ENCODE measurements at places on chromosomes 2 and 18.

GRCh38 chr2:173087214-173087581, 11.6 kb downstream of the MAP3K20 start:
- no peak for DNase-seq

DNA sequence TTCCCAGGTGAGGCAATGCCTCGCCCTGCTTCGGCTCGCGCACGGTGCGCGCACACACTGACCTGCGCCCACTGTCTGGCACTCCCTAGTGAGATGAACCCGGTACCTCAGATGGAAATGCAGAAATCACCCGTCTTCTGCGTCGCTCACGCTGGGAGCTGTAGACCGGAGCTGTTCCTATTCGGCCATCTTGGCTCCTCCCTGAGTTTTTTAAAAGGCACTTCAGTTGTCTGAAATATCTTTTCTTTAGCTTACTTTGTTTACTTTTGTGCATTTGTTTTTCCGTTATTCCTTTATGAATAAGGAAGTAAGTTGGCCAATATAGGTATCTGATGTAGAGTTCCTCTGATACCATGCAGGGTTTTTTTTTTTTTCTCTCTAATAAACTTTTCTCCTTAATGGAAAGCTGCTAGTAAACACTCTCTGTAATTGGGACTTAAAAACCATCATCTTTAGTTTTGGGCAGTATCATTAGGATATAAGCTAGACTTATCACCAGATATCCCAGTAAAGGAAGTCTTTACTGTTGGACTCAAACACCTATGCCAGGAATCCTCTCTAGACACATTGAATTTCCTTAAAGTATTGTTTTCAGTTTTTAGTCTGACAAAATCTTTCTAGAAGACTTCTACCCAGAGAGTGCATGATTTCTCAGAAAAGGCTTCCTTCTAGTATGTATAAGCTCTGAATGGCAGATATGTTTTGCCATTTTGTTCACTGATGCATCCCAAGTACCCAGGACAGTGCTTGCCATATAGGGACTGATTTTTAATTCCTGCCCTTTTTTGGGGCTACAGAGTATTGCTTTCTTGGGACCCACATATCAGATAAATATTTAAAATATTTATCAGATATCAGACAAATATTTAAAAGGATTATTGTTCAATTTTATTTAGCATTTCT, 35.8 kb upstream of the DYSF start:
- no peak for DNase-seq

GRCh38 chr2:20507166-20507692, 60.4 kb downstream of the RHOB start:
- DNase-seq, result no peak

GRCh38 chr2:202750763-202751427, 116.1 kb downstream of the FAM117B start:
- DNase-seq, result no peak

DNA sequence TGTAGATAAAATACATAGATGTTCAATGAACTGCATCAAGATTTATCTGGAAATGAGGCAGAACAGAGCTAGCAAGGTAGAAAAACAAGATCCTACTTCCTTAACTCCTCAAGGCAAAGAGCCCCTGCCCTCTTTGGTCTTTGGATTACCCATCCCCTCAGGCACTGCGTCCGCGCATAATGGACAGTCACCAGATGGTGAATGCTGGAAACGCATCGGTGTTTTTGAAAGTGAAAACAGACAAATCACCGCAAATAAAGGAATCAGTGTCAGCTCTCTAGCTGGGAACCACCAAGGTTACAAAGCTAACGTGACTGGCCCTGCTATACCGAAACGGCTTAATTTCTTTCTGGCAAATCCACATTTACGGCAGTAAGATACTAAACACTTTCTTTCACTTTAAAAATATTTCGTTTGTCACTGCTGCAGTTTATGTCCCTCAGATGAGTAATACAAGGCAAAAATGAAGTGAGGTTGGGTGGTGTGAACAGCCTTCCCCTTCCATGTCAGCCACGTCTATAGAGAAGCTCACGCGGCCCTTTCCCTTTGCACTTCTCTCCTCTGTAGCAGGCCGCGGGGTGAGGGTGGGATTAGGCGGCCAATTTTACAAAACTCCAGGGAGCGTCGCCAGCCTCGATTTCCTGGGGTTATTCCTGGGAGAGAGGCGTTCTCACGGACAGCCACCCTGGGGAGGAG, 627 bp upstream of the GALR1 start:
- no peak for DNase-seq

DNA sequence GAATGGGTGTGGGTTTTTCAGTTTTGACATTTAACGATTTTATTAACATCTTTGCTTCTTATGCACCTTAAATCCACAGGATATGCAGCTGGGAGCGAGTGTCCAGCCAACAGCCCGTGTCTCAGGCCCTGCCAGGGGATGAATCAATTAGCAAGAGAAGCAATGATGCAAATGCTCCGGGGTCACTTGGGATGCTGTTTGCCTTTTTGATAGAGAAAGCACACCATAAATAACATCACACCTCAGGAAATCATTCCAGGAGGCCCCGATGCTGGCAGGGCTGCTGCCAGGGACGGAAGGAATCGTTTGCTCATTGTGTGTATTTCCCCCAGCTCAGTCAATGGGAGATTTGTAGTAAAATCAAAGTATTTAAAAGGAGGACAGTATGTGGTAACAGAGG, 394.0 kb upstream of the HNRNPA3 start:
- no peak for DNase-seq

GRCh38 chr2:71603311-71603811, 150.0 kb downstream of the DYSF start:
- no peak for DNase-seq

GRCh38 chr2:122451040-122451439, 695.6 kb downstream of the TSN start:
- DNase-seq, result no peak

DNA sequence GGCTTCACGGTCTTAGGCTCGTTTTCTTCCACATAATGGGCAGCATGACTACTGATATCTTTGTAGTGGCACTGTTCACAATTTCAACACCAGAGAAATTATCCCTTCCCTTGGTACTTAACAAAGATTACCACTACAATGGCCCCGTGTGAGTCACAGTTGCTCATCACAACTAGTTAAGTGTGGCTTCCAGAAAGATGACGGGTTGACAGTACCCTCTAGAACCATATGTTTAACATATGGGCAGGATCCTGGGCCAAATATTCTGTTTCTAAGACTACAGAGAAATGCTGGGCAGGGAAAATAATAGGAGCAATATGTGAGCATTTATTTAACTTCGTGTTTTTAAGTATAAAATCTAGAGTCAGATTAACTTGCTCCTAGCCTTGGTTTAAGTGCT, 780.1 kb upstream of the LINC00305 start:
- no peak for DNase-seq

GRCh38 chr2:134758633-134759032, 39.8 kb upstream of the TMEM163 start:
- DNase-seq, result no peak

- no peak for DNase-seq
Observed at GRCh38 chr2:203453858-203454451, 81.1 kb downstream of the RAPH1 start.

- no peak for DNase-seq
Observed at GRCh38 chr2:219998107-219998506, 370.7 kb downstream of the SLC4A3 start.

DNA sequence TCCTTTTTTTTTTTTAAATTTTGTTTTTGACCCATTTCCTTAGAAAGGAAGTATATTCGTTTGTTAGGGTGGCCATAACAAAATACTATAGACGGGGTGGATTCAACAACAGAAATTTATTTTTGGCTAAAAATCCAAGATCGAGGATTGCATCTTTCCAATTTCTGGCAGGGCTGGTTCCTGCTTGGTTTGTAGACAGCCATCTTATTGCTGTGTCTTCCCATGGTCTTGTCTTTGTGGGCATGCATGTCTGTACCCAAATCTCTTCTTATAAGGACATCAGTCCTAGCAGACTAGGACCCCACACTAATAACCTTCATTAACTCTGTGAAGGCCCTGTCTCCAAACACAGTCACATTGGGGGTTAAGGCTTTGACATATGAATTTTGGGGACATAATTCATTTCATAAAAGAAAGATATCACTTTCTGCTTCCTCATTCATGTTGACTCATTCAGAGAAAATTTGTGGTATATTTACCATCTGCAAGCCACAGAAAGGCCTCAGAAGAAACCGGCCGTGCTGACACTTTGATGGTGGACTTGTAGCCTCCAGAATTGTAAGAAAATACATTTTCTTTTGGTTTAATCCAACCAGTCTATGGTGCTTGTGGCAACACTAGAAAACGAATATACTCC, 262.1 kb downstream of the LPIN1 start:
- DNase-seq, result no peak

GRCh38 chr2:11873356-11874154, 127.1 kb downstream of the LPIN1 start:
- no peak for DNase-seq

- DNase-seq, result no peak
Observed at GRCh38 chr18:74834424-74835309, 237.0 kb downstream of the ZNF407 start.
